GM23248 (cell line): ENCODE measurements at places on chromosomes 5 and 9. TPM values are rescaled to one million over a fixed set of nuclear protein-coding genes. Genes with fewer than 3 reads are reported as not detected.

Gene PCBD2
- total RNA-seq = 4.9 and 10.1 TPM in 2 replicates

Gene GGTA1
- total RNA-seq = not detected in 2 replicates

Gene IFNK
- total RNA-seq = not detected in 2 replicates

GRCh38 chr9:16357828-16358227 lies 512.6 kb downstream of the BNC2 start:
- H3K27ac ChIP-seq = no peak overlapping the region
- peaks cover 11% of the 10 kb centered on the region; the same call in 1 of the 2 replicates for H3K4me1 ChIP-seq
- DNase-seq = no peak
- no peaks in the 10 kb centered on the region for H3K27me3 ChIP-seq
- no peaks in the 10 kb centered on the region for H3K36me3 ChIP-seq

DNA sequence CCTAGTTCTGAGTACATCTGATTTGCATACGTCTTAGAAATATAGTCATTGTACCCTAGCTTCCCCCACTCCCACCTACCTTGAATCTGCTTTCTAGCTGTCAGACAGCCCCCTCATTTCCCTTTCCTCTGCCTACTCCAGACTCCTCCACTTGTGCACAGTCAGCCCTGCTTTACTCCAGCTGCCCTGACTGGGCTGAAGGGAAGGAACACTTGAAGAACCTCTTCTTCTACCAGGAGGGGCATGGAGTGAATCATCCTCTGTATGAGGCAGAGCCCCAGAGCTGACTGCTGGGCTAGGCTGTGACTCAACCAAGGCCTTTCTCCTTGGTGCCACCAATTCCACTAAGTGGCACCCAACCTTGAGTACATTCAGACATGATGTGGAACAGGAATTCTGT lies 18.1 kb upstream of the ZFR start:
- peak overlapping the region; percentile 26 for H3K27ac ChIP-seq
- H3K4me1 ChIP-seq = peaks cover 19% of the 10 kb centered on the region
- DNase-seq = peak; percentile 92
- no peaks in the 10 kb centered on the region for H3K36me3 ChIP-seq

GRCh38 chr5:96146675-96147074 lies 185.0 kb upstream of the ELL2 start:
- no peaks in the 10 kb centered on the region for H3K36me3 ChIP-seq
- peak overlapping the region; percentile 62 for H3K27ac ChIP-seq
- DNase-seq = peak; percentile 90
- H3K27me3 ChIP-seq = no peaks in the 10 kb centered on the region
- peaks cover 46% of the 10 kb centered on the region for H3K4me1 ChIP-seq
- H3K4me3 ChIP-seq = no peak overlapping the region
